Activated T-cell treated with anti-CD3 and anti-CD28 coated beads, Interleukin-2, amount 50 U/mL, for 24 hours (primary cell): ENCODE measurements at places on chromosomes 6 and 20.

GRCh38 chr20:48718786-48719578 lies 108.8 kb downstream of the PREX1 start:
- peak; percentile 56 for DNase-seq

DNA sequence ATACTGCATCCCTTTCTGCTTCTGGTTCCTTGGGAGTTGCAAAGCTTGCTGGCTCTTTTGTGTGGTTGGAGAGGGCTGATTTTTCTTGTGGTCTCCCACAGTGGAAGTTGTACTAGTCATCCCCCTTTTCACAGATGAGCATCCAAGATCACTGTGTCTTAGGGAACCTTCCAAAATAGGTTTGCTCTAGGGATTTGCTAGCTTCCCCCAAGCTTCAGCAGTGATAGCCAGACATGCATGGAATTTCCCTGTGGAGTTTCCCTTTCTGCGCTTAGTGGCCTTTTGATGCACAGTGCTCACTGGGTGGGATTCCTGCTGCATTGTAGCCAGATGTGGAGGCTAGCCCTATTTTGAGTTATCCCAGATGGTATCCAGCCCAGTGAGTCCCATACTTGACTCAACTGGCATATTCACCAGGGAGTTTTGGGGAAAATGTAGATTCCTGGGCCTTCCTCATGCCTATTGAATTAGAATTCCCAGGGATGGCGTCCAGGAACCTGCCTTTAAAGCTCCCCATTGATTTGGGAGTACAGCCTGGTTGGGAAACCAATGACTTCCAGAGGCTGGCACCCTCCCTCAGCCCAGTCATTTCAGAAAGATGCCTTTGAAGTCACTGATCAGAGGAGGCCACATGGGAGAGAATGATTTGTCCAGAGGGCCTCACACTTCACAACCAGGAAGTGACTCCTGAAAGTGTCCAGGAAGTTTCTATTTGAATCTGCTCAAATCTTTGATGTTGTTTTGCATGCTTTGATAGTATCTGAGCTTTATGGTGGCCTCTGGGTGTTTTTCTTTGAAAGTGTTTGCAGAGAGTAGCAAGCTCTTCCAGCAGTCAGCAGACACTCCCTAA lies 25.9 kb downstream of the PPARD start:
- no peak for DNase-seq

GRCh38 chr6:53244958-53245357 lies 96.3 kb upstream of the GCM1 start:
- no peak for DNase-seq

DNA sequence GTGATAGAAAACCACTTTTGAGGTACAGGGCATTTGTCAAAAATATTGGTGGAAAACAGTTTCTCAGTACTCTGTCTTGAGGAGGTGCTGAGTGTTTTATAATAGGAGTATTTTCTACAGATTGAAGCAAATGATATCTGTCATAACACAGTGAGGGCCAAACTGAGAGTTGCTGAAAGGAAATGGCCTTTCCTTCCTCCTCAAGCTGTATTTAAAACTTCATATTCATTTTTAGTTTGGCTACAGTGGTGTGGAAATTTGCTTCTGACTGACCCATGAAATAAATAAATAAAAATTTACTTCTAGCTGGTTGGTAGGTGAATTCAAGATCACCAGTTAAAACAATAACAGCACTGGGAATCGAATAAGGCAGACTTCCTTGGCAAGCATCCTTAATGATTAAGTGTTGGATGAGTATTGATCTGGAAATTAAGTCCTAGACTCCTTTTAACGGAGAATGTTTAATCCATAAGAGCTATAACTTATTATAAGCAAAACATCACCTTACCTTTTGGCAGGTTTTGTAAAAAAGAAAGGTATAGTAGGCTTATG lies 828.6 kb upstream of the CITED2 start:
- no peak for DNase-seq

DNA sequence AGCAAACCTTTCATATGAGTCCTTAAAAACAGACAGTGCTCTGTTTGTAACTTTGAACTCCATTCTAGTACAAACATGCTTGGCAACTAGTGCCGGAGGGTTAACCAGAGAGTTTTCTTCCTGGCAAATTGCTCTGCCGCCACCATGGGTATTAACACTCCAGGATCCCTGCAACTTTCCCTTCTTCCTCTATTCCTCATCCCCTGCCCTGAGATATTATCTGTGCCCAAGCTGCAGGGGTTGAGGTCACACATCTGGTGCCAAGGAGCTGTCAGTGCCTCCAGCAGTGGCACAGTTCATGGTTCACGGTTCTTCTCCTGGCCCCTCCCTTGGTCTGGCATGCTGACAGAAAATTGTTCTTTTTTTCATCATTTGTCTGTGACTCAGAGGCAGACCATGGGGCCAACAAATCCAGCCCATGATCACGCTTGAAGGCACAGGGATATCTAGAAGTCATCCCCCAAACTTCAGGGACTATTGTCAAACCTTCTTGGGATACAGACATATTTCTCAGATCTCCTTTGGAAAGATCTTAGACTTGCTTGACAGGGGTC lies 77.5 kb downstream of the ATXN1 start:
- DNase-seq = no peak

- no peak for DNase-seq
These were observed 41.2 kb downstream of the LRFN2 start for GRCh38 chr6:40545954-40546353.

DNA sequence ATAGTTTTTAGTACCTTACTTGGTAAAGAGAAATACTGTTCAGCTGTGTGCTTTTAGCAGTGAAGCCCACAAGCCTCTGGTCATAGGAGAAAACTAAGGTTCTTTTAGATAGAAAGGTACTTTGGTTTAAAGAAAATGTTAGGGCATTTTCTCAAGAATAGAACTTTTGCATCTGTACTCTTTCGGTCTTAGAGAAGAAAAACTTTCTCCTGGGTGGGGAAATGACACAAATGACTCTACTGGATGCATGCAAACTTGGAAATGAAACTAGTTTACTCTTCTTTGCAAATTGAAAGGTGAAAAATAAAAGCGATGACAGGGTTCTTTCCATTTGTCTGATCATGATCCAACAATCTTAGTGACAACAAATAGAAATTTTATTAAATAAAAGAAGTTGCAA lies 2.1 kb upstream of the TMEM217 start:
- no peak for DNase-seq

- DNase-seq = no peak
These were observed 4.6 kb downstream of the MSH5 start for GRCh38 chr6:31744422-31744821.

- DNase-seq = no peak
These were observed 246.0 kb downstream of the PHACTR1 start for GRCh38 chr6:12962529-12962928.

- DNase-seq = no peak
These were observed 10.1 kb downstream of the PKHD1 start for GRCh38 chr6:52077180-52077884.
